Activated naive CD4-positive, alpha-beta T cell treated with Interleukin-2 at 50 U/mL for 16 hours (primary cell): ENCODE measurements at places on chromosomes 4 and X.

- no peak for DNase-seq
Measured at GRCh38 chrX:66053414-66053813, 13.5 kb upstream of the VSIG4 start.

DNA sequence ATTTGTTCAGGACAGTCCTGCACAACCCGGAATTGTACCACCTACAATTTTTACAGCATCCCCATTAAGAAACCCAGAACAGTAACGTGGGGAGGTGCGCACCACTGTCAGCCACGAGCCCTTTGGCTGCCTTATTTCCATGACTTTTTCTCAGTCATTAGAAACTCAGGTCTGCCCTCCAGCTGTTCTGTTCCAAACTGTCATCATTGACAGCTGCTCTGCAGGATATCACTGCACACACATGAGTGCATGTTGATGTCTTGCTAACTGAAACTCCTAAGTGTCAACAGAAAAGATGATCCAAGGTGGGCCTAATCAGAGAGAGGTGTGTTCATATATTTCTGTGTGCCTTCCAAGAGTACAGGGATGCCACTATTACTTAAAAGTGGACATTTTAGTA, 123.4 kb downstream of the PARM1 start:
- DNase-seq: no peak

- no peak for DNase-seq
Measured at GRCh38 chrX:44036336-44036735, 63.1 kb upstream of the NDP start.

DNA sequence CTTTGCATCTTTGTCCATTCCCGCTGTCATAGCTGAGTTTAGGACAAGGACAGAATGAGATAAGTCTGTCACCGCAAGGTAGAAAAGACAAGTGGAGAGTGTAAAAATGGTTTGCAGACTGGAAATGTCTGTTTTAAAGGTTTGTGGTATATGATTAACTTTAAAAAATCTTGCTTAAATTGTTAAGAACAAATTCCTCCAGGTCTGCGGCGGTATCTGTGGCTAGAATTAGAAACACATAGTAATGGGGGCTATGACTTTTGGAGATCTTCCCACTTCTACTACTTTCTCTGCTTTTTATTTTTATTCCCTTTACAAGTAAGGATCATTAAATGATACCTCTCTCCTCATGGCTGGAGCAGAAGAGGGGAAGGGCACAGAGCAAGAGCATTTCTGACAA, 92.2 kb downstream of the MID1IP1 start:
- DNase-seq: no peak

- DNase-seq: no peak
Measured at GRCh38 chr4:139633661-139634060, 32.0 kb upstream of the MGST2 start.

DNA sequence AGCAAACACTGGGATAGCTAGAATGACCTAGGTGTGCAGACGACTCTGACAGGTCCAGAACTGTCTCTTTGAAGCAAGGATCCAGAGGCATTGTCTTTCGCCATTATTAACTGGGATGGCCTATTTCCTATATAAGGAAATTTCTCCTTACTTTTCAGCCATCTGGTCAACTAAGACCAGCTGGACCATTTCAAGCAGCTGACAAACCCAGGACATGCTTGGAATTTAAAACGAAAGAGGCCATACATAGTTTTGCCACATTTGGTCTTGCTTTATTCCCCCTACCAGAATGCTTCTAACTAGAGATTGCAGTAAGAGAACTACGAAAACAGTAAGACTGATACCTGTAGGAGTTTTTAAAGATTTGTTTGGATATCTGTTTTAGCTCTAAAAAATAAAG, 87.0 kb downstream of the GLRA2 start:
- DNase-seq: no peak

GRCh38 chr4:154534296-154534695, 15.9 kb downstream of the PLRG1 start:
- DNase-seq: no peak

DNA sequence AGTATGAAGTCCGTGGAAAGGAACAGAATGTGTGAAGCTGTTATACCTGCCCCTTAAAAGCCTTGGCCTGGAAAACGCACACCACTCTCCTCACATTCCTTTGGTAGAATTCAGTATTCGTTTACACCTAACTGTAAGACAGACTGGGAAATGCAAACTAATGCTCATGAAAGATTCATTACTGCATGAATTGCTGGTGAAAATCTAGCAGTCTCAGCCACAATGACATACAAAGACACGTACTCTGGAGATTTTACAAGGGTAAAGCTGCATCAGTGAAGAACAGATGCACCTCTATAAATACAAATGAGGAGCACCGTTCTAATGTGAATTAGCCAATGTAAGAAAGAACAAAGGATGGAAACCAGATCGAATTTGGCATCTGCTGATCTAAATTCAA, 2051.3 kb downstream of the PCDH7 start:
- DNase-seq: no peak

- DNase-seq: no peak
Measured at GRCh38 chr4:30208731-30209435, 511.3 kb upstream of the PCDH7 start.

DNA sequence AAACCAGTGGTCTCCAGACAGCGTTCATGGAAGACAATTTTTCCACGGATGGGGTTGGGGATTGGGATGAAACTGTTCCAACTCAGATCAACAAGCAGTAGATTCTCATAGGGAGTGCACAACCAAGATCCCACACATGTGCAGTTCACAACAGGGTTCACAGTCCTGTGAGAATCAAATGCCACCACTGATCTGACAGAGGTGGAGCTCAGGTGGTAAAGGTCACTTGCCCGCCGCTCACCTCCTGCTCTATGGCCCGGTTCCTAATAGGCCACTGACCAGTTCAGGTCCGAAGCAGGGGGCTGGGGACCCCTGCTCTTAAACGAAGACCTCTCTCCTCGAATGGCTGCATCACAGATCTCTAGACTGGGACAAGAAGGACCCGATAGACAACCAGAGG, 4.4 kb downstream of the APBB2 start:
- DNase-seq: no peak

DNA sequence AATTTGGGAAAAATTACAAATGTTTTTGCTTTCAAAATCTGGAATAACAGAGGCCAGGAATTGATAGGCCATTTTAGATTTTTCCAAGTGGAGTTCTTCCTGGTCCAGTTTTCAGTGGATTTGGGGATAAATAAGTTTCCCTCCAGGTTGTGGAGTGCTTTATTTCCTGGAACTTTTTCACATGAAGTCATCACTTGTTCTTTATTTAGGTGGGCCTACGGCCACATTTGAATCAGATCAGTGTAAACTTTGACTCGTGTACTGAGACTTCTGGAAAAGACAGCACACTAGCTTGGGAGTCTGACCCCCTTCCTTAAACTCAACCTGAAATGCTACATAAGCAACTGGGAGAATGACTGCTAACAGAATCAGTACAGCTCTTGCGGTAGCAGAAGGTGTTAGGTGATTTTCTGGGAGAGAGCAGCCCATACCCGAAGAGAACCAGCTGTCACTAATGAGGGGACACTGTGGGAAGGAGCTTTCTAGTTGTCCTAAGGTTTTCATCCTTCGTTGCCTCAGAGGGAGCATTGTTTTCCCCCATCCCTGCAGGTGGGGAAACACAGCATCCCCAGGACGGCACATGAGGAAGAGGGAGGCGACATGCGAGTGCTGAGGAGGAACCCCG, 235.2 kb upstream of the FAT1 start:
- DNase-seq: no peak

GRCh38 chr4:15884666-15885065, 53.9 kb downstream of the FGFBP1 start:
- DNase-seq: no peak

- no peak for DNase-seq
Measured at GRCh38 chrX:56728321-56728720, 722 bp upstream of the NBDY start.

- no peak for DNase-seq
Measured at GRCh38 chr4:75007891-75008290, 75.0 kb downstream of the PARM1 start.

DNA sequence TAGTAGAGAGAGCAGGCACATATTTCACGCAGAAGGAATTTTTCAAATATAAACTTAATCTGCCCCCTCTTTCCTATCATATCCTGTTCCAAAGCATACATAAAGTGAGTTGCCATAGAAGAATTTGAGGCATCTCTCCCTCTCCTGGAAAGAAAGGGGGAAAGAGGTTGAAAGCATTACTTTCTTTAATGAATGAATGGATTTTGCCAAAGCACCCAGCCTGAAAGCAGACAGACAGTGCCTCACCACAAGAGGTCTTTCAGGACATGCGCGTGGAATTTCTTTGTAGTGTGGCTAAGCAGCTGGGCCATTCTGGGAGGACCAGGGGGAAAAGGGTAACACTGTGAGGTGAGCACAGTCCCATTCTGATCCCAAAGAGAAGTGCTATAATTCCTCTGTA, 651.4 kb downstream of the IQCM start:
- DNase-seq: no peak

DNA sequence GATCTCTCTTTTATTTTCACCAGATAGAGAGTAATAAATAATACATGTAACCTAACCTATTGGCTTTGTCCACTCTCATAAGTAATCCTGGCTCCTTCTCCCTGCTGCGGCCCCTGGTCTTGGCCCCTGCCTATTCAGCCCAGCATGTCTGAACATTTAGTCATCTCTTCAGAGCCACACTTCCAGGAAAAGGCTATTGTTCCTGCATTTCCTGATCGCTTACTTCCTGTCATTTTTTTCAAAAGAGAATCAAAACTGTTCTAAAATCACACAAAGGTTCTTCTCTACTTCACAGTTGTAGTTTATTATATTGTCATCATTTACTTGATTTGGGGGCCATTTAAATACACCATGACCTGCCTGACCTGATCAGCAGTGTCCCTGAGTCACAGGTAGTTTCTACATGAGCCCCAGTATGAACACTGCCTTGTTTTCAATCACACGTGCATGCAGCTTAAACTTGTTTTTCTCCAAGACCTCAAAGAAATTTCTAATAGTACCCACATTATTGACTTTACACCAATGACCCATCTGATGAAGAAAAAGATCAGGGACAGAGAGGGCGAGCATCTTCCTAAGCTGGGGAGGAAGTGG, 47.4 kb upstream of the KDR start:
- no peak for DNase-seq

DNA sequence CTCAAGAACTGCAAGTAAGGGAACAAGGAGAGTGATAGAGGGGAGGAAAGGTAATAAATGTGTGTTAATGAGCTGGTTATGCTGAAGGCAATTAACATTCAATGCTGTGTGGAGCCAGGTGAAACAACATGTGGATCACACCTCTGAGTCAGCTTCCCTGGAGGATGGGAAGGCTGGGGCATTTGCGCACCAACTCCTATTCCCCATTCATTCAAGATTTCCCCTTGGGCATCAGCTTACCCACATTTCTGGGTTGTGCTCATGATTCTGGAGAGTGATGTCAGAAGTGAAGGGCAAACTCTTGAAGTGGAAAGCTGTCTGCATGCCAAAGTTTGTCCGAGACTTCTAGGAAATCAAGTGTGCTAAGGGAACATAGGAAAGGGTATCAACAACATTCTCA, 461.4 kb downstream of the MID1IP1 start:
- DNase-seq: no peak

DNA sequence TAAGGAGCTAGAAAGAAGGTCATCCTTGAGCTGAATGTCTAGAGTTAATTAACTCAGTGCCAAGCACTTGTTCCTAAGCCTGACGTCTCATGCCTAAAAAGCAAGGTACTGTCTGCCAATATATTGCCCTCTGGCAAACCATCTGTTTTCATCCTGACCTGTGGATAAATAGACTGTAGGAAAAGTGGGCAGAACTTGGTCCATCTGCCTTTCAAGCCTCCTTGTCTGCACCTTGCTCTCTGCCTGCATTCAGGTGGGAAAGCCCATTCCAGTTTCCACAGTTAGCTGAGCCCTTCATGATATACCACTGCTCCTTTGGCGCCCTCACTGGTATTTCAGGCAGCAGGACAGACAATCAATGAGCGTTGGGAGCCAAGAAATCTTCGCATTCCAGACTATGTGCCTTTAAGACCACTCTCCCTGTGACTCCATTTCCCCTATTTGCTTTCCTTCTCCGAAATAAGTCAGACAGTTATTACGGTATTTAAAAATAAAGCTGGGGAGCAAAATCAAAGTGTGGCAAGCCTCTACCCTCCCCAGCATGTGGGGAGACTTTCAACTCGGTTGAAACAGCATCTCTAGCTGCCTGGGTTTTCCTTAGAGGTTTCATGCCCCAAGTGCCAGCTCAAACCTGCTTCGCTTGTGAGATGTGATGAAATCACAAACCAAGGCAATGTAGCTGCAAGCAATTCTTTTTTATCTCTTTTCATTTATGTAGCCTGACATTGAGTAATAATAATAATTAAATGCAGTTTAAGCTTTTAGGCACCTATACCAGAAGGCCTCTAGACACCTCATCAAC, 2.5 kb upstream of the CCDC149 start:
- DNase-seq: no peak

GRCh38 chrX:120372667-120373370, 10.9 kb downstream of the ATP1B4 start:
- DNase-seq: no peak

DNA sequence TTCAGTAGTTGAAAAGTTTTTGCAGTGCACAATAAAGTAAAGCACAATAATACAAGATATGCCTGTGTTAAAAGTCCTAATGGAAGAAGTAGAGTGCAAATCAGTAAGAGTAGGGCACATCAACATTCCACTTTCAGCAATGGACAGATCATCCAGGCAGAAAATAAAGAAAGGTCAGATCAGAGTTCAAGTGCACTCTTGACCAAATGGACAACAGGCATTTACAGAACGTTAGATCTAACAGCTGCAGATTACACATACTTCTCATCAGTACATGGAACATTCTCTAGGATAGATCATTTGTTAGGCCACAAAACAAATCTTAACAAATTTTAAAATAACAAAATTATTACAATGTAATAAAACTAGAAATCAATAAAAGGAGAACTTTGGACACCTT, 1373.5 kb upstream of the PABPC4L start:
- DNase-seq: no peak

- DNase-seq: no peak
Measured at GRCh38 chr4:89998469-89999011, 103.9 kb downstream of the MMRN1 start.

- DNase-seq: no peak
Measured at GRCh38 chr4:137390707-137391106, 141.6 kb downstream of the PCDH18 start.

DNA sequence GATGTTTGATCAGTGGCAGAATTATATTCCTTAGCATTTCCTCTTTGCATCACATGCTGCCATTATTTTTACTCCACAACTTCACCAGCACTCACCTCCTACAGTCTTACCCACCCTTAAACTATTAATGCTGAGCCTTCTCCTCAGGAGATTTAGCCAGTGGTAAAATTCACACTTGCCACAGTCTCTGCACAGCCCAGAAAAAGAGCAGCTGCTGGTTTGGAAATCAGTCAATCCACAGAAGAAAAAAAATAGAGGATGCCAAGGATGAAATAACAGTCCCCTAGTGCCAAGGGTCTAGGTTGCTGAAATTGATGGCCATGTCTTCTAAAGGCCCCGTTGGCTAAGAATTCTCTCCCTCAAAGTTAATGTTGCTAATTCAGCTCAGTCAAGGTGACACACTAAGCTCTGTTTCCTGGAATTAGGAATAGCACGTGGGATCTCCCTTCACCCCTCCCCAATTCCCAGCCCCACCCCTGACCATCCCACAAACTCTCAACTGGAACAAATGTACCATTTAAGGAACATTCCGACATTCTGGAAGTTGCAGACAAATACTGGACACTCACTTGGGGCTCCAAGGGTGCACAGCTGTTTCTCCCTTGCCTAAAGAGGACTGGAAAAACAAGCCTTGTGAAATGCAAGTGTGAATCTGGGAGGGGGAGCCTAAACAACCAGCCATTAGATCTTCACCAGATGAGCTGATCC, 5.7 kb downstream of the ATP1B4 start:
- DNase-seq: no peak
